Activated T-helper 1 cell treated with Interleukin-2 at 50 U/mL for 16 hours (primary cell): ENCODE measurements at places on chromosomes 3 and 15.

- DNase-seq: no peak
These were observed 140.7 kb downstream of the IMPG2 start for GRCh38 chr3:101179637-101180036.

- no peak for DNase-seq
These were observed 44.6 kb upstream of the POU1F1 start for GRCh38 chr3:87320756-87321626.

- DNase-seq: no peak
These were observed 20.0 kb upstream of the SLC28A2 start for GRCh38 chr15:45231864-45232562.

DNA sequence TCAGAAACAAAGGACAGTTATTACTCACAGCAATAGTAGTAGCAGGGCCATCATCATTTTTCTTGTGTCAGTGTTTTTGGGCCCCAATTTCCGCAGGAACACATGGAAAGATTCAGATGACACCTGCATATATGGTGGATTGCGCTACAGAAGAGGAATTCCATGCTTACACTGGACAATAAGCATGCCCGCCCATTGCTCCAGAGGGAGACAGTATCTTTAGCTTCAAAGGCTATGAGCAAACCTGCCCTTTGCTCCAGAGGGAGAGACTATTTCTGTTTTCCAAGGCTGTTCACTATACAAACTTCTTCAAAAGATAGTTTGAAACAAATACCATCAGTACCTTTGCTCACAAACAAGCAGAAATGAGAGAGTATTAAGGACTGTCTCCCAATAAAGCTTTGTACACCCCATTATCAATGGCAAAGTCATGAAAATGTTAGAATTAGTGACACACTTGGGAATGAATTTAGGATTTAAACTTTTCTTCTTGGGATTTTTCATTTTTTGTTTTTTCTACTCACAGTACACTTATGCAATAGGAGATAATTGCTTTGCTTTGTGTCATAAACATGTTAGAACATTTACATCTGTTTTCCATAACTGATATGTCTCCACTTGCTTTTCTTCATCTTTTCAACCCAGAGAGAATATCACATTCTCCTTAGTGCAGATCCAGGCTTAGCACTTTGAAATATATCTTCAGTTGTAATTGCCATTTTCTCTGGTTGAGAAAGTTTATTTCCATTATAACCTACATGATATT lies 564.5 kb upstream of the ZNF717 start:
- DNase-seq: no peak

DNA sequence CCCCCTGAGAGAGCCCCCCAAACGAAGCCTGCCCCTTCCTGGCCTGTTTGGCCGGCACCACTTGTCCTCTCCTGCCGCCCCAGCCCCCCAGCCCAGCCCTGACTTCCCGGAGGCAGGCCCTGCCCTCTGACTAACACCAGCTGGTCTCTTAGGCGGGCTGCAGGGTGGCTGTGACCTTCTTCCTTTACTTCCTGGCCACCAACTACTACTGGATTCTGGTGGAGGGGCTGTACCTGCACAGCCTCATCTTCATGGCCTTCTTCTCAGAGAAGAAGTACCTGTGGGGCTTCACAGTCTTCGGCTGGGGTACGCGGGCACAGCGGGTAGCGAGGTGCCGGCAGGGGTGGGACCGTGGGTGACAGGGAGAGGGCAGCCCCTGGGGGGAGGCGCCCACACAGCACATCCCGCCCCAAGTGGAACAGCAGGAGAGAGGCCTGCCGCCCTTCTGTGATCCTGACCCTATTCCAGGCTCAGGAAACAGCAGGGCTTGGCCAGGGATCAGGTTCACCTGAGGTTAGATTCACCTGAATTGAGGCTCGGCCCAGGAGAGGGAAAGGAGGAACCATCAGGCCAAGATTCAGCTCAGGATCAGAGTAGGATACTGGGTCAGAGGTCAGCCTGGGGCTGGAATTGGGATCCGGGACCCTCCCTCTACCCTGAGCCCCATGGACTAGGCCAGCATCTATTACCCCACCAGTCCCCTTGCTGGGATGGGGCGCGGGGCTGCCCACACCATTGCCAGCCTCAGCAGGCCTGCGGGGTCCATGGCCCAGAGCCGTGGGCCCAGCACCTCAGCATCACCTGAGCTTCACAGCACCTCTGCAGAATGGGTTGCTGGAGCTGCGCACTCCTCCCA lies 21.9 kb downstream of the PTH1R start:
- no peak for DNase-seq

GRCh38 chr3:128805772-128806171 lies 73.6 kb upstream of the ACAD9 start:
- DNase-seq: no peak

DNA sequence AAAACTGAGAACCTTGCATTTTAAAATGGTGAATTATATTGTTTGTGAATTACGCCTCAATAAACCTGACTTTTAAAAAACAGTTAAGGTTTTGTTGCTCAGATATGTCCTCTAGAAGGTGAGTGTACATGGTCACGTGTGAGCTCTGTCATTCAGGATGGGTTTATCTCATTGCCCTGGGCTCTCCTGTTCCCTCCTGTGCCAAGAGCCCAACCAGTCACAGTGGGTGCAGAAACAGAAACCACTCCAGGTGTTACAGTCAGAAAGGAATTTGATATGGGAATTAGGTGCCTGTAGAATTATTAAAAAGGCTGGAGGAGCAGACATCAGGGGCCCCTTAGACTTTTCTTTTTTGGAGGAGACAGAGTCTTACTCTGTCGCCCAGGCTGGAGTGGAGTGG lies 196.4 kb downstream of the STT3B start:
- DNase-seq: no peak

- no peak for DNase-seq
These were observed 28.8 kb upstream of the CCDC50 start for GRCh38 chr3:191300422-191300821.

DNA sequence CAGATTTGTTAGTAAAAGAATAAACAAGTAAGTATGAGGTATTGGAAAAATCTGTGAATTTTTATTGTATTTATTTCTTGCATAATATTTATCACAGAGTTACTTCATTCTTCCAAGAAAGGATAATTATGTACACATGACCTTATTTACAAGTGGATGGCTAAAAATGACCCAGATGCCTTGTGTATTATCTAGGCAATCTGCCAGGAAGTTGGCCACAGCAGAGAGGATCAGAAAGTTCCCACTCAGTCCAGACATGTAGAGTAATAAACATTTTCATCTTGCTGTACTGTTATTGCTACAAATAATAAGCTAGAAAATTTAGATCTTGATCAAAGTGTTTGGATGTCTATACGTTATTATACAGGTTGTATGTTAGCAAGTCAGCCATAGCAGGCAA lies 317.1 kb downstream of the EPHA6 start:
- DNase-seq: no peak

- DNase-seq: no peak
These were observed 44.6 kb downstream of the NR2C2 start for GRCh38 chr3:14991818-14992612.
